Kasumi-1 (cell line): ENCODE measurements at places on chromosomes 7 and 10.

DNA sequence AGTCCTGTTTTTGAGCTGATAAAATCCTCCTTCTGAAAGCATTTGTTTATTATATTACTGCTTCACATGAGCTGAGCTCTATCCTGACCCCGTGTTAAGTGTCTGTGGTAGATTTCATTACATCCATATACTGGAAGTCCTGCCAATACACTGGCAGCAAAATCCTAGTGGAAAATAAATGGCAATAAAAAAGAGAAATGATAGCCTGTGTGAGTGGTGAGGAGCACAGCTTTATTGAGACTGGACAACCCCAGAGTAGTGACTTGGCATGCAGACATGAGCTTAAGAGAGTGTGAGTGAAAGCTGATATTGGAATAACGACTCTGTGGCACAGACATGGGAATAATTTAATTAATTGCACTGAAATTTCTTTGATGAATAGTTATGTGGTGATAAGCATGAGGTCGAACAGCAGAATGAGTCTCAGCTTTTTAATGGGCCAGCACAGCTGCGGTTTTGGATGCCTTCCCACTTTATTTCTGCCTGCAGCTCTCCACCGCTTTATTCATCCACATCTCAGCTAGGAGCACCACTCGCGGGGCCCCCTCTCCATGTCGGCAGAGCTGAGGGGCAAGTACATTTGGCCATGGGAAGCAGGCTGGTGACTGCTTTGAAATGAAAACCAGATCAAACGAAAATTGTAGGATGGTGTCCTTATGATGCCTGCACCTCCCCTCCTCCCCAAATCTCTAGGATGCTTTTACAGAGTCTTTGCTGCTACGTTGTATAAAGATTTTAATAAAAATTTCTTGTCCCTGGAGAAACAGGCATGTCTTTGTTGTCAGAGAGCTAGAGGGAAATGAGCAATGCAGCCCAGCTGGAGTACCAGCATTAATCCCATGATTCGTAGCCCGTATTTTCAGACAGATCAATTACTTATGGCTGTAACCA is 494.3 kb downstream of the AUTS2 start:
- no peak for DNase-seq

DNA sequence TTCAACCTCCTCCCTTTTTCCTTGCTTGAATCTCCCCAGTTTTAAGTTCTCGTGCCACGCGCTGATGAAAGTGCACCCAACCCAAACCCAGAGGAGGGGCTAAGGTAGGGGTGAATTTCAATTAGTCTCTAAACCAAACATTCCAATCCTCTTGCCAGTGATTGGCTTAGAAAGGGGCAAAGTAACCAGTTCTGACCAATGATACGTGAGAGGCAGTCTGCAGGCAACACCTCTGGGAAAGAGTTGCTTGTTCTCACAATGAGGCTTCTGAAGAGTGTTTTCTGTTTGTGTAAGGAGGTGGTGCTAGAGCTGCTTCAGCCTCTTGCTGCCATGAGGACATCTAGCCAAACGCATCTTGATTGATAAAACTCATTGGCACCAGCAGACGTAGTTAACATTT is 21.8 kb downstream of the SLC35G1 start:
- DNase-seq, result no peak

DNA sequence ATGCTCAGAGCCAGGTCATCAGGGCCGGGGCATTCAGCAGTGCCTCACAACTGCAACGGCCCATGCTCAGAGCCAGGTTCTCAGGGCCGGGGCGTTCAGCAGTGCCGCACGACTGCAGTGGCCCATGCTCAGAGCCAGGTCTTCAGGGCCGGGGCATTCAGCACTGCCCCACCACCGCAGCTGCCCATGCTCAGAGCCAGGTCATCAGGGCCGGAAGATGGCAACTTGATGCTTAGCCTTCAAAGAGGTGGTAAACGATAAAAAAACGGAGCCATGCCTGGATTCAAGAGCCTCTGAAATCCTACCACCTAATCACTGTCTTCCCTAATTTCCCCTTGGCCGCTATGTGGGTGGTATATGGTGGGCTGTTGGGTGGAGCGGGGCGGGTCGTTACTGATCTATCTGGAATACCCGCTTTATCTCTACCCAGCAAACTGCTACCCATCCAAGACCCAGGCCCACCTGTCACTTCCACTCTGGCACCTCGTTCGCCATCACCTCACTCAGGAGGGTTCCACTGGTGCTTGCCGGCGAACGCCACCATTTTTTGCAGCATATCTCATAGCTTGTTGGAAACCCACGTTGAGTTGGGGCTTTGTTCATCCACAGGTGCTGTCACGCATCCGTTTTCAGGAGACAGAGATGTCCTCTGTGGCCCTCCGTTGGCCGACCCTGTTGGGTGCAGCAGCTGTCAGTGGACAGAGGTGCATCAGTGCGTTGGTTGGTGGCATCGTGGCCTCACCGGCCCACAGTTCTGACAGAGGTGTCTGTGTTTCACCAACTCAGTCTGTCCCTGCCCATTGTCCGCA is 221.1 kb downstream of the EBF3 start:
- DNase-seq, result no peak

GRCh38 chr7:41702635-41703371 is at the start of gene INHBA:
INHBA (minus strand) TSS chr7:41703090; CDS start chr7:41700374, 2,716 bp downstream.
- no peak for DNase-seq

DNA sequence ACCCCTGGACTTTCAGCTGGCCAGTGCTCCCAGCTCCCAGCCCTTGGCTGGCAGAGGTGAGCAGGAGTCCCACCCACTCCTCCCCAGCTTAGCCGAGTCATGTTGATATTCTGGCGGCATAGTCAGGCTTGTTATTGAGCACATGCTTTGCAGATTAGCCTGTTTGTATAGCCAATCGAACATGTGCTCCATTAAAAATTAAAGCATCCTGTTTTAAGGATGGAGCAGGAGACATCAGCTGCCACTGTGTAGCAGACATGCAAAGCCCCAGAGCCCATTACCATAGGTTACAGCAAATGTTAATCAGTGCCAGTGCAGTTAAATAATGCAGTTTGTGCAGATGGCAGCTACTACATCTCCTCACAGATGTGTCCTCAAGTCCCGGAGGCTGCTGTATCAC is 574.6 kb upstream of the GALNT17 start:
- DNase-seq, result no peak

- DNase-seq, result peak; percentile 57
Measured at GRCh38 chr7:152522571-152523067, 86.8 kb upstream of the KMT2C start.
